Kidney glomerular epithelial cell (primary cell): ENCODE measurements at places on chromosomes 12 and 14.
A peak's percentile ranks its signal among the peaks of the same experiment; 100 is the strongest.

DNA sequence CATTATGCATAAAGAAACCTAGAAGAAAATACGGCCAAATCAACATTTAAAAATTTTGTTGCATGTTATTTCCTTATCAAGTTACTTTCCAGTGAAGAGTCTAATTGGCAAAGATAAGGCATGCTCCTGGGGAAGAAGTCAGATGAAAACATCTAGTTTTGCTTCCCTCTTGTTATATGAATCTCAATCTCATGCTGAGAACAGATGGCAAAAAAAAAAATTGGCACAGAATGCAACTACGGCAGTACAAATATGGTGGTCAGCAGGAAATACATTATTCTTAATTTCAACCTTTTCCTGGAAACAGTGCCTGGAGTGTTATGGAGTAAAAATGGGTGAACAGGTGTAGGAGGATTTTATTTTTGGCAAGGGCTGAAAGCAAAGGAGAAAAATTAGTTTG lies 32.8 kb downstream of the HECTD4 start:
- no peak for DNase-seq

- DNase-seq: no peak
Measured at GRCh38 chr12:131583090-131583712, 127.7 kb upstream of the SFSWAP start.

DNA sequence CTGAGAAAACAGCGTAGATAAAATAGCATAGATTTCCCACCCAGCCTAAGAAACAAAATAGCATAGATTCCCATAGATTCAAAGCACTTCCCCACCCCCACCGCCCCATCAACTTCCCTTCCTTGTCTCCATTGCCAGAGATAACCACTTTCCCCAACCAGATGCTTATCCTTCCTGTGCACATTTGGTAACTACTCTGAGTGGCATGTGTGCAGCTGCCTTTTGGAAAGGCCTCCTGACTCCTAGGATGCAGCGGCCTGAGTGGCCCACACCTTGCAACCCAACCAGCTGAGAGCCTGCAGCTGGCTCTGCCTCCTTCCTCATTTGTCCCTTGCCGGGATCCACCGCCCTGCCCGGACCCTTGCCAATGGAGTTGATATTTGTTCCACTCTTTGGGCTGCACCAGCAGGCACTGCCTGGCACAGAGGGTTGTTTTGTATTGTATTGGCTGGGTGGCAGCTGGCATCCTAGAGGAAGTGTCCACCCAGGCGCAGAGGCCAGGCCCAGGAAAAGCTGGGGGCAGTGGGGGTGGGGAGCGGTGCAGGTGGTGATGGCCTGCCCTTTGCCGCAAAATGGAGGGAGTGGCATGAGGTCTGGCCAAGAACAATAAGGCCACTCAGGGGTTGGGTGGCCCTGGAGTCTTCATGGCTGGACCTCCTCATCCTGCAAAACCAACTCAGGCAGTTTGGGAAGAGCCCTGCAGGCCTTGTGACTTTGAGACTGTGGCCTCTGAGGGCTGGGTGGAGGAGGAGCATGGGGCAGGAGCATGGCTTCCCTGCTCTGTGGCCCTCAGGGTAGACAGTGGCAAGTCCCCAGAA lies 4.9 kb downstream of the SLC48A1 start:
- DNase-seq: no peak

DNA sequence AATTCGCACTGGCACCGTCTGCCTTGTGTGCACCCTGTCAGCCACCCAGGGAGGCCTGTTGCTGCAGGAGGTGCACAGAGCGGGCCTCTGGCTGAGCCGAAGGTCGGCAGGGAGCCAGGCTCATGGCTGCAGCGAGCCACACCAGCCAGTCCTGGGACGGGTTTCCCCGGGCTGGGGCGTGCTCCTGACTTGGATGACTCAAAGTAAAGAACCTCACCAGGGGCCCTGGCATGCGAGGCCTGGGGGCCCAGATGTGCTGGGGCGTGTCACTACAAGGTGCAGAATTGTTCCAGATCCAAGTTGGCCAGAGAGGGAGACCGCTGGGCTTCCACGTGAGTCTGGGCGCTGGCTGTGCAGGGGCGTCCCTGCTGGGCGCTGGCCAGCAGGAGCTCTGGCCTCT lies 34.5 kb downstream of the FBRSL1 start:
- peak; percentile 47 for DNase-seq

- DNase-seq: no peak
Measured at GRCh38 chr14:104201063-104201462, 62.7 kb downstream of the KIF26A start.

DNA sequence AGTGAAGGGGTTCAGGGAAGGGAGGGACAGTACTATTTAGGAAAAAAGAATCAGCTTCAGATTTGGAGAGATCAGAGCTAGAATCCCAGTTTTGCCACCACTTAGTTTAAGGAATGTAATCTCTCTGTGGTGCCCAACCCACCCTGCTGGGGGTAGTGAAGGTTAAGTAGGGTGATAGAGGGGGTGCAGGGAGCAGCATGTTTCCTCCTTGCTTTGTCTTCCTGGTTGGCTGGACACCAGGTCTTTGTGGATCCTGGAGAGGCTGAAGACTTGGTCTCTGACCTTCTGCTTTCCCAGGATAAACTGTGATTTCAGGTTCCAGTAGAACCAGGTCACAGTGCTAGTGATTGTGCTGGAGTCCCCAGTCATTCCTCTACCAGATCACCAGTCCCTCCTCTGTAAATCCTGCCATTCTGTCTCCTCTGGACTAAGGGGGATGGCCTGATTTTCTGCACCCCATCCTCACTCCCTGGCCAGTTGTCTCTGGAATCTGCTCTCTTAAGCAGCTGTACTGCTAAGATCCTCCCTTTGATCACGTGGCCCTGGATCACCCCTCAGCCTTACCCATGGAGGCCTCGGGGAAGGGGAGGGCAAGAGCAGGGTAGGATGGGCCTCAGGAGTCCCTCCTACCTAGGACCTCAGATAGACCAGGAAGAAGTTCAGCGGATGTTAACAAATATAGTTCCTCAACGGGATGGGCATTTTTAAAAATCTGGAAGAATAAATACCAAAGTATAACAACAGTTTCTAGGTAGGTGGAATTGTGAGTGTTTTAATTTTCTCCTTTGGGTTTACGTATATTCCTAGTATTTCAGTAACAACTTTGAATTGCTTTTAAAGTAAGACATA lies 3.1 kb downstream of the MAP3K12 start:
- DNase-seq: peak; percentile 57

DNA sequence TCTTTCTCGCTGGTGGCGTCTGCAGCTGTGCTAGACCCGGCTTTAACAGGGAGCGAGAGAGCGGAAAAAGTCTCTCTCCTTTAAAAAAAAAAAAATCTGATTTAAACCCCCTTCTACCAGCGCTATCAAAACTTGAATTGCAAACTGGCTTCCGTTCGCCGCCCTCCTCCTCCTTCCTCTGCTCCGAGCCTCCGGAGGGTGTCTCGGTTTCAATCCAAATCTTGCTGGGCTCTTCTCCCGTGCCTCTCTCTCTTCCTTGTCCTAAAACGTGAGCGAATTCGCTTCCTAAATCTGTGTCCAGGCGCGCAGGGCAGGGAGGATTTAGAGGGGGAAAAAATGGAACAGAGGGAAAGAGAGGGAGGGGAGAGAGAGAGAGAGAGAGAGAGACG lies 272 bp downstream of the TBX3 start:
- DNase-seq: no peak

DNA sequence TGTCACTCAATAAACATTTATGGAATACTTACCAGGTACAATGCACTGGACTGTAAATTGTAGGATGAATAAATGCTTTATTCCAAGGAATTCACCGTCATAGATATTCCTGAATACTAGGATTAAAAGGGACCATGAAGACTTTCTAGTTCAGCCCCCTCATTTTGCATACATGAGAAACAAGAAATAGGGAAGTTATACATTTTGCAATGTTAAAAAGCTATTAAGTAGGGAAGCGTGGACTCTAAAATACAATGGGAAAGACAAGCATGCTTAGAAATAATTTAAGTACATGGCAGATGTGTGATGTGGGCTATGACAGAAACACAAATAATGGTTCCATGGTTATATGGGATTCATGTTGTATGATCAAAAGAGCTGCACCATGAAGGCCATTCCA lies 89.4 kb upstream of the SYT10 start:
- DNase-seq: no peak

- no peak for DNase-seq
Measured at GRCh38 chr12:110005319-110005973, 6.2 kb downstream of the ANKRD13A start.

DNA sequence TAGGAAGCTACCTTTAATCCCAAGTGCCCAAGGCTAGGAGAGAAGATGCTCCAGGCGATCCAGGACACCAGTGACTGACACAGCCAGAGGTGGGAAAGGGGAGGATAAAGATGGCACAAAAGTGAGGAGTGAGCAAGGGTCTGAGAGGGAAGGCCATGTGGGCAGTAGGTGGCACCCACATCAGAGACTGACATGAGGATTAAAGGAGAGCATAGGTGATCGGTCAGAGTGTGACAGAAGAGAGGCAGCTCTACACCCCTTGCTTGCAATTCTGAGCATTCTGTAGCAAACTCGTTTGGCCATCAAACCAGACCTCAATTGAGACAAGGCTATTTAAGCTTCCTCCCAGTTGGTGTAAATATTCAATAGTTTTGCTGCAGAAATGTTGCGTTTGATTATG lies 724 bp upstream of the CD27 start:
- no peak for DNase-seq

DNA sequence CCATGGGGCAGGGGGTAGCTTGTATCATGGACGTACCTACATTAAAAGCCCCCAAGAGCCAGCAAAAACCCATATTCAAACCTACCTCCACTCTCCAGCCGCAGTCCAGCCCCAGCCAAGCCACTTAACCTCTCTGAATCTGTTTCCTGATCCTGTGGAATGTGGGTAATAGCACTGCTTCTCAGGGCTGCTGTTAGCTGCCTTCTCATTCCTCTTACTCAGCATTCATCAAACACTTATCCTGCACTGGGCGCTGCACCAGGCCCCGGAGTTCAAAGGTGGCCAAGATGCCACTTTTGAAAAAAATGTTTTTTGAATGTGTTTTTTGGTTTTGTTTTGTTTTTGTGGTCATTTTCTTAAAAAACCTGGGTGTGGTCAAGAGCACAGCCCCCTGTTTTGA lies 237.4 kb downstream of the CHST11 start:
- DNase-seq: no peak

DNA sequence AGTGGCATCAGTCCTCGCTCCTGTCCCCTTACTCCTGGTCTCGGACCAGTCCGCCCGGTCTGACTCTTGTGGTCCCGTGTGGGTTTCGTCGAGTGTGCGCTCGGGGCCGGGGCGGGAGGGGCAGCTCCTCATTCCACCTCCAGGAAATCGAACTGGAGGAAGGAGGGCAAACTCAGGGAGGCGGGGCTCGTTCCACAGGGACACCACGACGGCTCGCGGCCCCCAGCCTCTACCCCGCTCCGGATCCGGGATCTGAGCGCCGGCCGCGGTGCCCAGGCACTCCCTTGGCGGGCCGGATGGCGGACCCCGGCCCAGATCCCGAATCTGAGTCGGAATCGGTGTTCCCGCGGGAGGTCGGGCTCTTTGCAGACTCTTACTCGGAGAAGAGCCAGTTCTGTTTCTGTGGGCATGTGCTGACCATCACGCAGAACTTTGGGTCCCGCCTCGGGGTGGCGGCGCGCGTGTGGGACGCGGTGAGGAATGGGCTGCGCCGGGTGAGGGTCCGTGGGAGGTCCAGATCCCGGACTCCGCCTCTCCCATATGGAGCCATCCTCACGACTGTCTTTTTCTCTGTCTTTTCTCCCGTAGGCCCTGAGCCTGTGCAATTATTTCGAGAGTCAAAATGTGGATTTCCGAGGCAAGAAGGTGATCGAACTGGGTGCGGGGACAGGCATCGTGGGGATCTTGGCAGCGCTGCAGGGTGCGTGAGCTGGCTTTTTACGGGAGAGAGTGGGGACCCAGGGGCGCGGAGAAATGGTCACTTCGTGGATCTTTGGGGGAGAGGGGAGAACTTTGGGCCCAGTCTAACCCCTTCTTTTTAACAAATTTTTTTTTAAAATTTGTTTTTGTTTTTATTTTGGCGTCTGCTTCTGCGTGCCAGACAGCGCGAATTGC lies at the start of gene EEF1AKMT3:
EEF1AKMT3 (plus strand) TSS at position 186 of the 894 bp plus-strand sequence; CDS start at position 297, 111 bp downstream.
- DNase-seq: peak; percentile 42

- no peak for DNase-seq
Measured at GRCh38 chr12:123037791-123038190, 57.3 kb downstream of the ARL6IP4 start.

GRCh38 chr12:101165319-101165718 lies 44.7 kb downstream of the SLC5A8 start:
- no peak for DNase-seq

GRCh38 chr14:95227279-95227860 lies 70.0 kb upstream of the DICER1 start:
- peak; percentile 86 for DNase-seq

DNA sequence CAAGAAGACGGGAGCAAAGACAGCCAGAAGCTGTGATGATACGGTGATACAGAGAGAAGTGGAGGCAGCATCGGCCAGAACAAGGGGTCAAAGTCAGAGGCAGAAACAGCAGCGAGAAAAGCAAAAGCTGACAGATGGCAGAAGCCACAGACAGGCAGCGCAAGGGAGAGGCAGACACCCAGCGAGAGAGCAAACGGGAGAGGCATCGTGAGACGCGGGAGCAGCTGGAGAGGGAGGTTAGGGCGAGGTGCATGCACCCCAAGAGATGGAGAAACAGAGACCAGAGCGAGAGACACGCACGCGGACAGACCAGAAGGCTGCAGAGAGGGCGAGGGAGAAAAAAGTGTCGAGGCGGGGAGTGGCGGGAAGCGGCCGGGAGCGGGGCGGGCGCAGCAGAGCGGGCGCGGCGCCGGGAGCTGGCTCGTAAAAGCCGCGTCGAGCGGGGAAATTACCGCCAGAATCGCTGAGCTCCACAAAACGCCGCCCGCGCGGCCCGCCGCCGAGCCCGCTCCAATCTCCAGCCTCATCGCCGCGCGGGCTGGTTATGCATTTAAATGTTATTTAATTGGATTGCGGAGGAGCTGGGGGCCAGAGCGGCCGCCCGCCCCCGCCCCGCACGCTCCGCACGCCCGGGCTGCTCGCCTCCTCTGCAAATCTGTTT lies 15.6 kb downstream of the SMUG1 start:
- no peak for DNase-seq

DNA sequence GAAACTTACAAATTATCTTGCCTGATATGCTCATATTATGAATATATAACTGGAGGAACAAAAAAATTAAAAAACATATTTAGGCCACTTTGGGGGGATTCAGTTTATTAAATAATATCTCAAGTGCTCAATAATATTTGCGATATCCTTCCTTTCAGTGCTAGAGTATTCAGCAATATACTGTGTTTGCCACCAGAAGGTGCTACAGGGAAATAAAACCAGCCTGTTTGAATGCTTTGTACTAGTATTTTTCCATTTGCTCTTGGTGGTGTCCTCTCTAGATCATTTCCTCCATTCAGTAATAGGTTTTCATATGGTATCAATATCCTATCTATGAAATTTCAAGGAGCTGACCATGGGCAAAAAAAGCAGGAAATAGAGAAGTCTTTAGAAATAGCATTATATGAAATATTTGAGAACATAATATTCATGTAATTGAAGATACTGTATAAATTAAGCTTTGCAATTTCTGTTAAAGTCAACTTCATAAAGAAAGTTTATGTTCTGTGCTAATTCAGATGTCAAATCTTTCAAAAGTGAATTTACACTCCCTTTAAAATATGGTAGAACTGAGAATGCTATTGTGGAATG lies 106.2 kb upstream of the NAV3 start:
- peak; percentile 50 for DNase-seq
